Endodermal cell (in vitro differentiated cells): ENCODE measurements at places on chromosomes 7 and 10. TPM values are rescaled to one million over a fixed set of nuclear protein-coding genes. Genes with fewer than 3 reads are reported as not detected.

Gene MUC12
- total RNA-seq: 1.6 to 5.9 TPM (median 3.3 TPM) in 3 replicates

Gene GOLGA7B
- 0.21 to 0.28 TPM (median 0.27 TPM) in 3 replicates for total RNA-seq

Gene LRRC18
- not detected in 2 replicates for total RNA-seq

Gene TPST1
- total RNA-seq: 40.6 and 43.8 TPM in 2 replicates

Gene CHRM2
- not detected in 2 replicates for total RNA-seq

Gene SORBS1
- 15.5 to 16.7 TPM (median 15.6 TPM) in 3 replicates for total RNA-seq

Gene ZNF467
- 0.91 to 2.2 TPM (median 1.2 TPM) in 3 replicates for total RNA-seq

Gene SPDYE1
- total RNA-seq: not detected in 3 replicates

Gene INA
- total RNA-seq: 3.2 to 5.3 TPM (median 3.4 TPM) in 3 replicates

Gene RTKN2
- total RNA-seq: 7.7 to 20.6 TPM (median 19.1 TPM) in 3 replicates

Gene SMO
- 41.1 to 76.2 TPM (median 75.1 TPM) in 3 replicates for total RNA-seq

Gene MET
- total RNA-seq: 1.5 to 2.5 TPM (median 2.2 TPM) in 3 replicates

Gene GRB10
- total RNA-seq: 53.7 to 81.2 TPM (median 71.9 TPM) in 3 replicates

Gene OR2A7
- total RNA-seq: 4.1 and 4.8 TPM in 2 replicates

Gene TAS2R41
- total RNA-seq: not detected in 3 replicates

Gene LFNG
- 13.7 to 17.7 TPM (median 16.0 TPM) in 3 replicates for total RNA-seq

Gene ZCCHC24
- total RNA-seq: 7.3 and 7.6 TPM in 2 replicates

Gene ENO4
- total RNA-seq: 1.4 and 2.2 TPM in 2 replicates

Gene MNX1
- 18.7 to 31.4 TPM (median 21.6 TPM) in 3 replicates for total RNA-seq

Gene SLC26A3
- not detected in 2 replicates for total RNA-seq

Gene SEMA3C
- total RNA-seq: 0.09 to 0.54 TPM in 2 of 3 replicates, not detected in the other

Gene ENTPD1
- 2.3 and 3.9 TPM in 2 replicates for total RNA-seq

Gene SLC39A12
- total RNA-seq: not detected in 3 replicates

Gene CLCN1
- total RNA-seq: 0.13 TPM in 1 of 3 replicates, not detected in the others
